ENCODE measurements at places on chromosomes 3 and 15.

GRCh38 chr15:49055630-49056029 is 9.4 kb upstream of the SECISBP2L start:
- no peak for DNase-seq

DNA sequence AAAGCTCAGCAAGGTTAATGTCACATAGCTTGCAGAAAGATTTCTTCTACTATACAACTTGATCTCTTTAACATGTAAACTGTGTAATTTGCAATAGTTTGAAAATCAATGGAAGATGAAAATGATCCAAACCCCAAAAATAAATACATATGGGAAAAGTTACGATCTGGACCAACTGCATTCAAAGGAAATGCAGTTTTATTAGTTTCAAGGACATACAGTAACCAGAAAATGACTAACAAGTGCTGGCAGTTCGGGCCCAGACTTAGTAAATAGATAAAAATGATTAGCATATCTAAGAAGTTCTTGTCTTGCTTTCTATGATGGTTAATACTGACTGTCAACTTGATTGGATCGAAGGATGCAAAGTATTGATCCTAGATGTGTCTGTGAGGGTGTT is 37.3 kb upstream of the LEKR1 start:
- no peak for DNase-seq

DNA sequence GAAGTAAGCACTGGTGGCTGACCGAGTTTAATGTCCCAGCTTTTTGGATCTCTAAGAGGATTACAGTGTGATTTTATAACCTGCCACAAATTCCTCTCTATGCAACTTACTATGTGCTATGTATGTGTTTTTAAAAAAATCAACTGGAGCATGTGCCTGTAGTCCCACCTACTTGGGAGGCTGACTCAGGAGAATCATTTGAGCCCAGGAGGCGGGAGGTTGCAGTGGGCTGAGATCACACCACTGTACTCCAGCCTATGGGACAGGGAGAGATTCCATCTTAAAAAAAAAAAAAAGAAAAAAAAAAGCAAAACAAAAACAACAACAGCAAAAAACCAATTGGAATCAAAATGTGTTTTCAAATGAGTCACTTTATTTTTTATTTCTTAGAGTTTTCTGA is 29.6 kb downstream of the DUT start:
- DNase-seq = no peak

GRCh38 chr15:92068121-92068520 is 214.6 kb downstream of the SLCO3A1 start:
- DNase-seq = no peak

DNA sequence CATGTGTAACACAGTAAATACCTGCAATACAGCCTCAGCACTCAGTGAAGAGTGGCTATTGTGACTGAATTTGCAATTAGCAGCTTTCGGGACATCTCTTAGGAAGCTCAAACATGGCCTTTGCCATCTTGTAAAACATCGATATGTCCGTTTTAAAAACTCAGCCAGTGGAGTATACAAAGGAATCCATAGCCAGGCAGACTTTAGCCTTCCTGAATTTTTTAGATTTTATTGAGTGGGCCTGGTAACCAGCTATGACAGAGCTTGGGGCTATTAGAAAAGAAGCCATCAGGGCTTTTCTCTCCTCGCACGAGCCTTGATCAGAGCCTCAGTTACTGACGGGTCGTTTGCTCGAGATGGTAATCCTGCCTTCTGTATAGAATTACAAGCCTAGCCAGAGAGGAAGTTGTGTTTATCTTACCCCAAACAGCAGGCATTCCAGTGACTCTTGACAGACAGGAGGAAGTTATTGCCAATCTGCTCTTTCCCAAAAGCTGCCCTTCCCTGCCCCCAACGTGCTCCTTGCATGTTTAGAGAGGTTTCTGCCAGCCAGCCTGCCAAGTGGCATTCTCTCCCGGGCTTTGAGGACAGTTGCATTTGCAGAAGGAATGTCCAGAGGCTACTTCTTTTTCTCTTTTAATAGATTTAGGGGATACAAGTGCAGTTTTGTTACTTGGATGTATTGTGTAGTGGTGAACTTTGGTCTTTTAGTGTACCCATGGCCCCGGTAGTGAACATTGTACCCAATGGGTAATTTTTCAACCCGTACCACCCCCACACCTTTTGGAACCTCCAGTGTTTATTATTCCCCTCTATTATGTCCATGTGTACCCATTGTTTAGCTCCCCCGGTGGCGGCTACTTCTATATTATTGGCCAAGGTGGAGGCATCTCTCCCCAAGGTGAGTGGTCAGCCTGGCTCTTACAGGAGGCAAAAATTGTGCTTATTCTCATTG is 40.6 kb downstream of the ITPR1 start:
- no peak for DNase-seq

DNA sequence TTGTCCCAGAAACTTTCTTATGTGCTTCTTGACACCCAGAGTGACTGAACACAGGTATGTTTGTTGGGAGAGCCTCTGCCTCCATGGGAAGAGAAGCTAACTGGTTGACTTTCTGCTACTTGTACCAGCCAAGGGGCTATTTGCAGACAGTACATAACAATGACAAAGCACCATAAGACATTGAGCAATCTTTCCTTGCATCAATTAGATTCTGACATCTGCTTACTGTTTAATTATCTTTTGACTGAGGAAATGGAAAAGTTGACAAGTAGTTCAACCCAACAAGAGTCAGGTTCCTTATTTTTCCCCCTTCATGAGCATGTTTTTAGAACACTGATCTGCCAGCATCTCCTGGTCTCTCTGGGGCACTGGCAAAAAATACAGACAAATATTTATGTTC is 157.7 kb downstream of the RPLP1 start:
- no peak for DNase-seq

- no peak for DNase-seq
Measured at GRCh38 chr3:141030296-141030695, 20.9 kb upstream of the SPSB4 start.

GRCh38 chr3:64355401-64355807 is 130.1 kb upstream of the PRICKLE2 start:
- DNase-seq = no peak

- DNase-seq = no peak
Measured at GRCh38 chr3:96430079-96430478, 384.3 kb upstream of the EPHA6 start.

- DNase-seq = no peak
Measured at GRCh38 chr3:173221010-173221409, 80.0 kb upstream of the SPATA16 start.

GRCh38 chr3:53354945-53355498 is 7.7 kb upstream of the DCP1A start:
- no peak for DNase-seq

GRCh38 chr15:40545457-40545856 is 19.4 kb downstream of the CCDC32 start:
- no peak for DNase-seq

- DNase-seq = no peak
Measured at GRCh38 chr3:129003578-129004112, 2.5 kb downstream of the EFCC1 start.

DNA sequence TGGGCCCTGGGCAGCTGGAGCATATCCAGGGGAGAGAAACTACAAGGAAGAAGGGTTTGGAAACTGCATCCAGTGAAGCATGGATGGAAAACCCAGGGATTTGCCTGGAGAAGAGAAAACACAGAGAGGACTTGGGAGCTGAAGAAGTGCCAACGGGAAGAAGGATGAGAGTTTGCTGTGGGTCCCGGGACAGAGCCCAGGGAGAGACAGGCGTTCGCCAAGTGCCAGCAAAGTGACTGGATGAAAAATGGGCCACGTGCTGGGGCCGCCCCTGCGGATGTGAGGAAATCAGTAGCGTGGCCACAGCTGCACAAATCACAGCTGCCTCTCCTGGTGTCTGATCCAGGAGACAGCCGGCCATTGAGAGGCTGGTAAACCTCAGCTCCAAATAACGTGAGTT is 70.4 kb downstream of the HES1 start:
- no peak for DNase-seq

GRCh38 chr3:182479419-182480336 is 313.6 kb upstream of the ATP11B start:
- DNase-seq = no peak

- no peak for DNase-seq
Measured at GRCh38 chr3:36813305-36813704, 49.0 kb upstream of the DCLK3 start.

- no peak for DNase-seq
Measured at GRCh38 chr3:38015485-38015884, 14.0 kb downstream of the PLCD1 start.

GRCh38 chr3:170475092-170475685 is 56.5 kb downstream of the CLDN11 start:
- no peak for DNase-seq

GRCh38 chr15:97461226-97461625 is 499.3 kb upstream of the ARRDC4 start:
- DNase-seq = no peak

- no peak for DNase-seq
Measured at GRCh38 chr3:79367803-79368202, 400.0 kb downstream of the ROBO1 start.

DNA sequence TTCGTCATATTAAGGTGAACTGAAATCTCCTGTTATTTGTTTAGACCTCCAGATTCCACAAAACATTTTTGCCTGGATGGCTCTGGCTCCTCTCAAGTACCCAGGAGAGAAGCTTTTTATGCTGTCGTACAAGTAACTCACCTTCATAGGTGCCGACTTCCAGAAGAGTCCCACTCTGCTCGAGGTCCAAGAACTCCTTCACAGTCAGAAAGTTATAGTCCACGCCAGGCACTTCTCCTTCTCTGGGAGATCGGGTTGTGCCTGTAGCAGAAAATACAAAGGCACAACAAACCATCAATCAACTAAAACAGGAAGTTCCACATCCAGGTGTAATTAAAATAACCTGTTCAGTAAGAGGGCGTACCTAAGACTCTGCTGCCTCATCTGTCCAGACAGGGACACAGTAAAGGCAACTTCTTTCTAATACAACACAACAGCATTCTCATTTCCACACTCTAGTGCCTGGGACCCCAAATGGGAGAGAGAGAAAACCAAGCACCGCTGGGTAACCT is 545.3 kb downstream of the MAGI1 start:
- DNase-seq = no peak

GRCh38 chr3:49841126-49841696 is 15.2 kb downstream of the TRAIP start:
- DNase-seq = no peak

- no peak for DNase-seq
Measured at GRCh38 chr15:60408463-60408981, 10.7 kb upstream of the ANXA2 start.

GRCh38 chr3:40042752-40043443 is 233.5 kb downstream of the MYRIP start:
- DNase-seq = no peak

DNA sequence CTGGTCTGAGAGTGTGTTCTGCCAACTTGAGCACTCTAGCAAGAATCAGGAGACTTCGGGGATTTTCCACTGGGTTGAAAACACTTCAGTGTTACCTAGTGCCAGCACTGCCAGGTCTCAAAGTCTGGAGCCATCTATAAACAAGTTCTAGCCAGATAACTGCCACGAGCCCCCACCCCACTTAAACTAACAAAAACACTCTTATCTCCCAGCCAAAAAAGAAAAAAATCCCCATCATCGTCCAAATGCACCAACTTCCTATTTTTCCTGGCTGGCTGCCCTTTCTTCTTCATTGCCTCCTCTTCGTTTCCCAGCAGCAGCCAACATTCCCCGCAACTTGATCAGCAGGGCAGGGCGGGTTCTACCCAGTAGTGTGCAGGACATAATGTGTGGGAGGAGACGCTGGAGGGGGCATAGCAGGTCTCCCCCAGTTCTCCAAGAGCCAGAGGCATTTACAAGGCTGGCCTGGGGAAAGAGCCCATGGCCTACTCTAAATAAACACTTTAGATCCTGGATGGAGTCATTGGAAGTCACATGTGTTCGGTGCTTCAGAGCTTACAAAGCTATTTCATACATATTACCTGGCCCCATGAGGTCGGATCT is 29.5 kb downstream of the C2CD4B start:
- no peak for DNase-seq

- no peak for DNase-seq
Measured at GRCh38 chr15:38283010-38283409, 30.4 kb downstream of the SPRED1 start.

- no peak for DNase-seq
Measured at GRCh38 chr15:70344666-70345065, 246.9 kb upstream of the TLE3 start.

- DNase-seq = no peak
Measured at GRCh38 chr3:75886971-75887526, 101.7 kb upstream of the ZNF717 start.

- DNase-seq = no peak
Measured at GRCh38 chr15:88450125-88450798, 16.9 kb downstream of the MRPL46 start.

DNA sequence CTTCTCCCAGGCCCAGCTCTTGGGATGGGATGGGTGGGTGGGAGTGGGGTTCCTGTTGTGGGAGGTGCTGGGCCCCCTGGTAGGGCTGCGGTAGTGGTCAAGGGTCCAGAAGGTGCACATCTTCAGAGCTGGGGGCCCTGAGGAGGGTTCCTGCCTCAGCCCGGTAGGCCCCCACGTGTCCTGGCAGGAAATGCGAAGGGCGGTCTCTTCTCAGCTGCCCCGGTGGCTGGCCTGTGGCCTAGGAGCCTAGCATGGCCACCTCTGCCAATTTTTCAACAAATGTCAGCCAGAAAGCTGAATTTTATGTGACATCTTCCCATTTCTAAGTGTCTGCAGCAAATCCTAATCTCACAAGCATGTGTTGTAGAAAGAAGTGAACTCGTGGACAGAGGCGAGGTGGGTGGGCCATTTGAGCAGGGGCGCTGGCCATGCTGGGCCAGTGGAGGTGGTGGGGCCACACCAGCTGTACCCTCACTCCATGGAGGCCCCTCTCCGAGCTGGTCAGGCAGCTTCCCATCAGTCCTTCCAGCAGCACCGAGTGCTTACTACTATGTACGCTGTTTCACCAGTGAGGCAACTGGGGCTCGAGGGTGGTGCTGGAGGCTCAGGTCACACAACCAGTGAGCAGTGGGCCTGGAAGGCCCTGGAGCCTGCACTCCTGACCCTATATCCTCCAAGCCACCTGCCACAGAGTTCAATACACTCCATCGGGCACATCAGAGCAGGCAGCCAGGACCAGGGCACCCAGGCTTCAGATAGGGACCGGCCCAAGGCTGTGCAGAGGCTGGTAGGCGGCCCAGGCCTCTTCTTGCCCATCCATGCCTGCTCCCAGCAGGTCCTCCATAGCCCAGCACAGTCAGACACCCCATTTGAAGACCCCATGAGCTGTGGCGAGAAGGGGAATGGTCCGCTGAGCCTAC is 23.2 kb downstream of the FBLN2 start:
- no peak for DNase-seq

Measured in stimulated activated CD4-positive, alpha-beta T cell treated with anti-CD3 and anti-CD28 coated beads, Interleukin-1b, Interleukin-23, amount 100 ng/mL, for 1 hour (primary cell).